ENCODE measurements at places on chromosomes 7 and 10.
A peak's percentile ranks its signal among the peaks of the same experiment; 100 is the strongest.

DNA sequence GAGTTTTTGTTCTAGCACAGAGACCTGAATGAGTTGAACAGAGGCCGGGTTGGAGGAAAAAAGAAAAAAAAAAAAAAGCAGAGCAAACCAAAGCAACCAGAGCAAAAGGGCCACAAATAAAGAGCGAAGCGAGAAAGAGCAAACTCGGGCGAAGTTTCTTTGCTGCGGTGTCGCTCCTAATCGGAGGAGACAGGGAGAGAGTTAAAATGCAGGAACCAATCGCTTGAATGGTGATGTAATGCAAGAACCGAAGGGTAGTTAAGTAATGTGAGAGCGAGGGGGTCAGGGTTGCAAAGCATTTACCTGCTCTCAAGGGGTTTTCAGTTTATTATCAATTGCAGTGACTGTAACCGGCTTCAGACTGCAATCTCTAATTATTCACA is 271.7 kb downstream of the TRIL start:
- peak; percentile 83 for DNase-seq

DNA sequence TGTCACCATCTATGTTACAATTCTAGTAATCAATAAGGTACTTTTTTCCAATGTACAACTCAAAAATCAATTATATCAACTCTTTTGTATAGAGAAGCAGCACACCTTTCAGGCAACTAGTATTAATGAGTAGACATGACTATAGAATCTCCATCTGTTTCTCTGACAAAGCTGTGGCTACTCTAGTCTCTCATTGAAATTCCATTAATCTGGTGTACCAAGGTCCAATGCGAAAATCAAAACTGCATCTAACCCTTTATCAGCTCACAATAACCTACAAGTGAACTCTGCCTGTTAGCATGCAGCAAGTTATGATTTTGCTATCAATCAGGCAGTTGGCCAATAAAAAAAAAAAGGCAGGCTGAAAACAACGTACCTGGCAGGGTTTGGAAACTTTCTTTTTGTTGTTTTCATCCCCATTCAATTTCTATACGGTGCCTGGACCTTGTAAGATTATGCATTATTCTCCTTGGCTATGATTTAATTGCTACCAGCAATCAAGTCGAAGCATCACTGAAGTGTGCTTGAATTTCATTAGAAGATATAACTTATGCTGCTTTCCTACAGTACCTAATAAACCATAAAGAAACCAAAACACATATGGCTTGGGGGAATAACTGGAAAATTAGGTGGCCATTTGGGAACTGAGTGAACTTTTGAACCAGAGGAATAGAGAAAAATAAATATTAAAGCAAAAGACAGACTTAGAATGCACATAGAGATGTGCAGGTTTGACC is 23.2 kb downstream of the SKAP2 start:
- no peak for DNase-seq

DNA sequence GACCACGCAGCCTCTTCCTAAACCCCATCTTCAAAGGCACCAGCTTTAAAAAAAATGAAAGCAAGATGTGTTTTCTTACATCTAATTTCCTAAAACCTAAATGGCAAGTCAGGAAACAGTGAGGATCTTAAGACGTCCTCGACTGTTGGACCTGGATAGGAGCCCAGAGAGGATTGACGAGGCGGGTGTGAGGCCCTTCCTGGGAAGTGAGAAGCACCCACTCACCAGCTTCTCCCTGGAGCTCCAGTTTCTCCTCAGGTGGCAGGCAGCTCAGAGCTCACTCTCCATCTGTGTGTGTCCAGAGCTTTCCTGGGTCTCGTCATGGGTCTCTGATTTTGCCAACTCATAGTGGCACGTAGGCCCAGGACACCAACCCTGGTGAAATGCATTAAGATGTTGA is 614.0 kb upstream of the AUTS2 start:
- no peak for DNase-seq

GRCh38 chr7:471866-472639 is 47.6 kb downstream of the PDGFA start:
- peak; percentile 95 for DNase-seq

- no peak for DNase-seq
These were observed 117.9 kb upstream of the HABP2 start for GRCh38 chr10:113434950-113435349.

DNA sequence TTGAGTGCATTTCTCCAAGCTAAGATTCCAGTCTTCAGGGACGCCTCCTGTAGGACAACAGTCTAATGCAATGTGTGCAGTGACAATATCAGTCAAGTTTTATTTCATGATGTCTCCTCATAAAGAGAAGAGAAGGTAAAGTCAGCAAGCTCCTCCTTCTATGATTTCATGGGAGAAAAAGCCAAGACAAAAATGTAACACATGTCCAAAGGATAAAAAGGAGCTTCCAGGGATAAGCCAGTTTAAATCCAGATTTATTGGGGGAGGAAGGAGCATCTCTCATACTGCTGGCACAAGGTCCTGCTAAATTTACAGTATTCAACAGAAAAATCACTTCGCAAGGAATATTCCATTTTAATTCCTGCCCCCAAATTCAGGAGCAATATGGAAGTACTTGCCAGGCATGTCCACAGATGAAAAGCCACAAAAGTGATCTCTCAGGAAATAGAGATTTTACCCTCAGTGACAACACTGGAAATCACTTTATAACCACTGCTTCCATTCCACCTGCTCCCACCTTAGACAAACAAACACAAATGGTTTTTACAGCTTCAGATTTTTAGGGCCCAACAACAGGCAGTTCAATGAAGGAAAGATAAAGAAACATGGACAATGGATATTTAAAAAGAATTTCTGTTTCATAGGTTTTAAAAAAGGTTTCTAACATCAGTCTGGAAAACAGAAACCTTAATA is 677.5 kb upstream of the C7orf33 start:
- DNase-seq = no peak

DNA sequence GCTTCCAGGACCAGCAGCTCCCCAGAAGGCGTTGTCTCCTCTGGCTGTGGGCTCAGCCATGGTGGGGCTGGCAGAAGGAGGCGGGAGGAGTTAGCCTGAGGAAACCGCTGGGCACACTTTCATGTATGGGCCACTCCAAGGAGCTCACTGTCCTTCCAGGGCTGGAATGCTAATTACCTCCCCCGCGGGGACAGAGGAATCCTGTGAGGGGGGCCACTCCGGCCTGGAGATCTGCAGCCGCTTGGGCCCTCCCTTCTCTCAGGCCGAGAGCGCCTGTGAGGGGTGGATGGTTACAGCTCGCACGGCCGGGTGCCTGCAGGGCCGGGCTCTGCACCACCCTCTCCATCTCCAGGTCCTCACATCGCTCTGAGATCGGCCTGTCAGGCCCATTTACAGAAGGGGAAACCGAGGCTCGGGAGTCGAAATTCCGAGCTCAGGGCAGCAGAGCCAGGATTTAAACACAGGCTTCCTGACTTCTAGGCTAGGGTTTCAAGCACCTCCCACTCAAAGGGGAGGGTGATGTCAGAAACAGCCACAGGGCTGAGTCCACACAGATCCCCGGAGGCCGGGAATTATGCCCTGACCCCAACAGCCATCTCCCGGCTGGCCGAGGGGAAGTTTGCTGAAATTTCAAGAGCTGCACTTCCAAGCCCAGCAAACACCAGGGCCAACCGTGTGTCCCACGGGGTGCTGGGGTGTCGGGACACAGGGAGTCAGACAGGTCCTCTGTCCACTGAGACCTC is 59.1 kb downstream of the PDGFA start:
- peak; percentile 71 for DNase-seq
